ENCODE measurements at places on chromosomes 3 and 15. TPM values are rescaled to one million over a fixed set of nuclear protein-coding genes. Genes with fewer than 3 reads are reported as not detected.

GRCh38 chr3:115659253-115660220 lies 36.2 kb downstream of the GAP43 start:
- DNase-seq: no peak

GRCh38 chr15:76376029-76376428 lies 39.5 kb downstream of the ISL2 start:
- DNase-seq: no peak

GRCh38 chr15:29860872-29861271 lies 38.6 kb upstream of the TJP1 start:
- no peak for DNase-seq

- peak; percentile 67 for DNase-seq
These were observed 38.7 kb downstream of the GOLGA6A start for GRCh38 chr15:74043425-74044266.

DNA sequence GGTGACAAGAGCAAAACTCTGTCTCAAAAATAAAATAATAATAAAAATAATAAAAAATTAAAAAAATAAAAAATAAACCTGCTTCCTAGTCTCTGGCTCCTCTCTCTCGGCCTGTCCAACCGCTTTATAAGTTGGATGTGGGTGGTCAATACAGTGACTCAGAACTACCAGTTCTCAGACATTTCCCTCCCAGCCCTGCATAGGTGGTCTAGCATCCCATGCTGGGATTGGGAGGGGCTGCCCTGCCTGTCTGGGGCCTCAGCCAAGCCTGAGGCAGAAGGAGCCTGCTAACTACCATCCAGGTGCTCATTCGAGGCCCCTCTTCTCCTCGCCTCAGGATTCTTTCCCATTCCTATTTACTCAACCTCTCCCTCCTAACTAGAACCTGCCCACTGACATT lies 33.3 kb upstream of the BLM start:
- DNase-seq: no peak

- no peak for DNase-seq
These were observed 339.9 kb upstream of the DPH6 start for GRCh38 chr15:35885870-35886269.

ASB7 gene
- 10.9 TPM for total RNA-seq

Data from sciatic nerve (tissue), 2 donors.